Ovary (tissue), 10 donors: ENCODE measurements at places on chromosomes 6 and 20. TPM values are rescaled to one million over a fixed set of nuclear protein-coding genes. Genes with fewer than 3 reads are reported as not detected.

DNA sequence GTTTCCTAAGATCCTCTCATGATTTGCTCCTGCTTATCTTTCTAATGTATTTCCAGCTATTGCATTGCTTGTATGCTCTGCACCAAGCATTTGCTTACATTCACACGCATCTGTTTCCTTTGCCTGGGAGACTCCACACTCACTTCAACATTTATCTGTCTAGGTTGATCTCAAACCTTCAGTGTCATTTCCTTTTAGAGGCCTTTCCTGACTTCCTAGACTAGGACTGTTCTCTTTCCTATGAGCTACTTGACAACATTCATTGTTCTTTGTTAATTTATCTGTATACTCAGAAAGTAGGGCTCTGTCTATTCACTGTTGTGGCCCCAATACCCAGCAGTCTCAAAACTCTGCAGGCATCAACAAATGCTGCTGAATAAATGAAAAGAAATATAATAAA lies 84.4 kb downstream of the WASF1 start:
- DNase-seq = no peak

- no peak for DNase-seq
Measured at GRCh38 chr20:699811-700338, 24.3 kb upstream of the SCRT2 start.

DNA sequence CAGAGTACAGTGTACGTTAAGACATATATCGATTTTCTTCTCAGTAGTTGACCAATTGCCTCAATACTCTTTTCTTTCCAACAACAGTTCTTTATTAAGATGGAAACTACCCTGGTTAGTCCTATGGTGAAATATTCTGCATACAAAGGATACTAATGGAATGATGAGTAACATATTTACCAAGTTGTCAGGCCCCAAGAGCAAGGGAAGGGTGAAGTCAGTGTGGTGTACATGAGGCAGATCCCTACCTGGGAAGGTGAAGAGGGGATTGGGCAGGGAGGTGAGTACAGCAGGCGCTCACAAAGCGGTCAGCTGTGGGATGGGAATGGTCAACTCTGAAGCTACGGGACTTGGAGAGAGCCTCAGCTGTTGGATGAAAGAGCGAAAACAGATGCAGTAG lies 29.7 kb downstream of the GJA1 start:
- no peak for DNase-seq

DNA sequence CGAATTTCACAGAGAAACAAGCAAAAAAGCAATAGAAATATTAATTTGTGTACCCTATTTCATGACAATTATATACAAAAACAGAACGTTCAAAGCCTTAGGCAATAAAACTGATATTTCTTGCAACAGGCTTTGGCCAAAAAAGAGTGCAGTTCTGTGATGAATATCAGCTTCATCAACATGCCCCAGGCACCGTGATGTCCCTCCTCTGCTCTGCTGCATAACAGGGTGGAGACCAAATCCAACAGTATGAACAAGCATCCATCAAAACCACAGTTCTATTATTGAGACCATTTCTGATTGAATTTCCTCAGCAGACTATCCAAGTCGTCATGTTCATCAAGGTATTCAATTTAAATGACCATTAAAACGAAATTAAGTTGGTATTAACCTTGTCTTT lies 722.6 kb upstream of the NRSN1 start:
- no peak for DNase-seq

DNA sequence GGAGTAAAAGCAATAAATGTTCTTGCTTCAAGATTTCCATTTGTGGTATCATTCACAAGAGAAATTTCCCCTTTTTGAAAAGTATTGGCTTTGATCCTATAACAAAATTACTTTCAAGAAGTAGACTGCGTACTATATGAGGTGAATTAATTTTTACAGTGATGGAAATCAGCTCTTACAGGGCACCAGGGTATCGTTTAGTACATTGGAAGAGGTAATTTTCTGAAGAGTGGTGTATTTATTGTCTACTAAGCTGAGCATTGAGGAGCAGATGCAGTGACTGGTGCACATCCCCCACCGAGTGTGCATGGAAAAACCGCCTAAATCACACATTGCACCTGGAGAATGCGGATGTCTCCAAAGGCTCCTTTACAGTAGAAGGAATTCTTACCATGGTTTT lies 209.5 kb downstream of the SAMD5 start:
- DNase-seq = no peak

The SAMD10 gene
- 0.65 TPM for total RNA-seq

The SLC4A11 gene
- total RNA-seq = 0.12 TPM

The SLC13A3 gene
- 1.4 TPM for total RNA-seq

The CPNE5 gene
- total RNA-seq = 7.8 TPM

The LRRN4 gene
- 0.27 TPM for total RNA-seq

The RBBP8NL gene
- total RNA-seq = not detected
